ENCODE measurements at places on chromosomes 16 and 17. TPM values are rescaled to one million over a fixed set of nuclear protein-coding genes. Genes with fewer than 3 reads are reported as not detected.

ZG16 gene
- total RNA-seq: not detected

C1QTNF8 gene
- not detected for total RNA-seq

TMEM235 gene
- total RNA-seq: not detected

GPR142 gene
- total RNA-seq: not detected

RGS11 gene
- total RNA-seq: 1.2 TPM

SLC47A1 gene
- total RNA-seq: 4.6 TPM

CD19 gene
- total RNA-seq: not detected

NEUROD2 gene
- total RNA-seq: not detected

SLC5A11 gene
- total RNA-seq: not detected

GRAP gene
- total RNA-seq: 0.08 TPM

GLTPD2 gene
- not detected for total RNA-seq

FKBP10 gene
- 494 TPM for total RNA-seq

IST1 gene
- total RNA-seq: 136 TPM

SF3B3 gene
- 64.0 TPM for total RNA-seq

OMG gene
- total RNA-seq: 11.0 TPM

USP43 gene
- under 0.01 TPM for total RNA-seq

DHODH gene
- 2.9 TPM for total RNA-seq

TMEM98 gene
- total RNA-seq: 224 TPM

MYLK3 gene
- total RNA-seq: 0.23 TPM

TNS4 gene
- total RNA-seq: not detected

SLC12A3 gene
- under 0.01 TPM for total RNA-seq

TMC7 gene
- 0.12 TPM for total RNA-seq
